ENCODE measurements at places on chromosomes 3 and 15.

GRCh38 chr15:46768287-46768686 is 949.0 kb upstream of the SEMA6D start:
- no peak for DNase-seq

DNA sequence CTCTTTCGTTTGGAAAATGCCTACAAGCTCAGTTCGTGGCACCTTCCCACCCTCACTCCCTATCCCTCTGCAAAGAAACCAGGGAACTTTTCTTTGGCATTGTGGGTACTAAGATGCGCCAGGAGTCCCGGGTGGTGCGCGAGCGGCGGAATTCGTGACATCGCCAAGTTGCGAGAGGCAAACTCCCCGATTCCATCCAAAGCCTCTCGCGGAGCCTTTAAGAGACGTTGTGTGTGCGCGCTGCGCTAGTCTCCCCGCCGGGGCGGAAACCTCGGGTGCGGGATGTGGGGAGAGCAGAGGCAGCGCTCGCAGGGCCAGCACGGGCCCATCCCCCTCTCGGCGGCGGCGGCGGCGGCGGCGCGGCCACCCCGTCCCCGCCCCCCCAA is 443 bp upstream of the NR2F2 start:
- DNase-seq, result no peak

GRCh38 chr3:122469659-122470058 is 45.1 kb downstream of the KPNA1 start:
- no peak for DNase-seq

- DNase-seq, result no peak
These were observed 35.3 kb upstream of the CDCP1 start for GRCh38 chr3:45181496-45181895.

DNA sequence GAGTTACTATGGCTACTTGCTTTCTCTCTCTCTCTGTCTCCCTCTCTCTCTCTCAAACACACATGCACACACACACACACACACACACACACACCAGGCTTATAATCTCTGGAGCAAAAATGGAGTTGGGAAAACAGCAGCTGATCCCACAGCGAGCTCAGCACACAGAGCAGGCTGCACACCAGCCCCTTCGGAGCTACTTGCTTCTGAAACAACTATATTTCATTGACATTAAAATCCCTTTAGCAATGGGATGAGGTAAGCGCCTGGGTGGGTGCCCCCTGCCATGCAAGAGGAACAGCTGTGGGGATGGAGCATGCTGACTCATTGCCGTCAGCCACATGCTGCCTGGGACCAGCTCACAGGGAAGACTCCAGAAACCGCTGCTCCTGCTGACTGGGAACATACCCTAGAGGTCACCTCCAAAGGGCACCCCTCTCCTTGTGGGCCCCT is 45.7 kb downstream of the B3GNT5 start:
- no peak for DNase-seq

DNA sequence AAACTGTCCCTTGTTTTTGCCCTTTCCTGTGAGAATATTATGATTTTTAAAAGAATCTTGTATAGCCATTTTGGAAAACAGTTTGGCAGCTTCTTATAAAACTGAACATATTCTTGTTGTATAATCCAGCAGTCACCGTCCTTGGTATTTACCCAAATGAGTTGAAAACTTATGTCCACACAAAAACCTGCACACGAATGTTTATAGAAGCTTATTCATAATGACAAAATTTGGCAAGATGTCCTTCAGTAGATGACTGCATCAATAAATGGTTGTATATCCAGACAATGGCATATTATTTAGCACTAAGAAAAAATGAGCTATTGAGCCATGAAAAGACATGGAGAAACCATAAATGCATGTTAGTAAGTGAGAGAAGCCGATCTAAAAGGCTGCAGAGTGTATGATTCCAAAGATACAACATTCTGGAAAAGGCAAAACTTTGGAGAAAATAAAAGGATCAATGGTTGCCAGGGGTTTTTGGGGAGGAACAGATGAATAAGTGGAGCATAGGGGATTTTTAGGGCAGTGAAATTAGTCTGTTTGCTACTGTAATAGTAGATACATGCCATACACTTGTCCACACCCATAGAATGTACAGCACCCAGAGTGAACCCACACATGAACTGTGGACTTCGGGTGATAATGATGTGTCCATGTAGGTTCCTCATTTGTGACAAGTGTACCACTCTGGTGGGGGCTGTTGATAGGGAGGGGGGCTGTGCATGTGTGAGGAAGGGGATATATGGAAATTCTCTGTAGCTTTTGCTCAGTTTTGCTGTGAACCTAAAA is 31.7 kb downstream of the LIMD1 start:
- DNase-seq, result no peak

GRCh38 chr3:165549665-165550064 is 287.6 kb downstream of the BCHE start:
- no peak for DNase-seq

GRCh38 chr3:168545591-168545990 is 449.9 kb upstream of the GOLIM4 start:
- no peak for DNase-seq

DNA sequence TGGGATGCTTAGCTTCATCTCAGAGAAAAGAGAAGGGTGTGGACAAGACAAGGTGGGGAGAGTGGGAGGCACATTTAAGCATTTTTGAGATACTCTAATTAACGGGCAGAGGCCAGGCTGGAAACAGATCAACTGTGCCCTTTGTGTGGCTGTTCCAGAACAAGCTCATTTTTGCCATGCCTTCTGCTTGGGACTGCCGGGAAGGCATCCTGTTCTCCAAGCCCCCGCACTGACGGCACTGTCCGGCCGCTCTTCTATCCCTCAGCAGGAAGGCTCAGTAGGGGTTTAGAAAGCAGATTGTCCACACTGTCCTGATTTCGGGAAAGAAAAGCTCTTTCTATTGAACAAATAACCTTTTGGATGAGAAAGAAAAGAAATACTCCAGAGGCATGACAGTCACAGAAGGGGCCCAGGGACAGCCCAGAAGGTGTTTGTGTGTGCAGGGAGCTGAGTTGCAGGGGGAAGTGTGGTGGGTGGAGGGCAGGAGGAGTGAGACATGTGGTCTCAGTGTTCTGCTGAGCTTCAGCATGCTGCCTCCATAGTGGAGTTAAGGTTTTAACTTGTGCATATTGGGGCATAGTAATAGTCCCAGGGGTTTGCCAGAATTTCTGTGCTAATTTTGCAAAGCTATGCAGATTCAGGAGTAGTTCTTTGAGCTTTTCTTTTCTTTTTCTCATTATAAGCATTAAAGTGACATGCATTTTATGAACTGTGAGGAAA is 27.3 kb downstream of the SV2B start:
- no peak for DNase-seq

DNA sequence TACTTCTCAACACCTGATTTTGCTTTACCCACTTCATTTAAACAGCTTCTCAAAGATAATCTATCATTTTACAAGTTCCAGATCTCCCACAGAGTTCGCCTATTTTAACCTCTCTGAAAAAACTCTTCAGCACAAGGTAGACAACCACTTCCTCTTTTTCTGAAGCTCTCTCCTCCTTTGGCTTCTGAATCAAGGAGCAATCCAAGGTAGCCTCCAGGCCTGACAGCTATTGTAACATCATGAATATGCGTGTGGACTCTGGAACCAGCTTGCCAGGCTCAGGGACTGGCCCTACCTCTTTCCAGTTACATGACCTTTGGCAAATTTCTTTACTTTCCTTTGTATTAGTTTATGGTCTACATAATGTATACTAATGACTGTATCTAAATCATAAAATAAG is 405.9 kb upstream of the ZNF385D start:
- no peak for DNase-seq

DNA sequence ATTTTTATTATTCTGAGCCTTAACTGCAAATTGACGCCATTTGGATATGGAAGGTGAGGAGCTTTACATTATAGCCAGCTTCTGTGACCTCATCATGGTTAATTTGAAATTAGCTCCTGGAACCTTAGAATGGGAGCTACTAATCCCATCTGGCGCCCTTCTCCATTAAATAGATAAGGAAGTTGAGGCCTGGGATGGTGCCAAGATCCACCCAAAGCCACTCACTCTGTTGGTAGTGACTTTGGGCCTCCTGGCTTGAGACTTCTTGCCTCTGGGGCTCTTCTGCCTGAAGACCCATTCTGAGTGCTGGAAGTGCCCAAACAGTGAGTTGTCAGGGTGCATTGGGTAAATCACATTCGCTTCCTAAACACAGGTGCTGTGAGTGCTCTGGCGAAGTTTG is 12.0 kb upstream of the HMCES start:
- no peak for DNase-seq

GRCh38 chr3:168383573-168383972 is 287.8 kb upstream of the GOLIM4 start:
- DNase-seq, result no peak

- DNase-seq, result no peak
These were observed 167.9 kb downstream of the BBX start for GRCh38 chr3:107690522-107691138.

- no peak for DNase-seq
These were observed 29.7 kb downstream of the TRIM71 start for GRCh38 chr3:32847528-32847927.

Data from activated CD8-positive, alpha-beta memory T cell treated with anti-CD3 and anti-CD28 coated beads for 1 hour (primary cell).